ENCODE measurements at places on chromosomes 2 and 18.

- DNase-seq = no peak
Observed at GRCh38 chr18:39846265-39846664, 2108.8 kb upstream of the PIK3C3 start.

DNA sequence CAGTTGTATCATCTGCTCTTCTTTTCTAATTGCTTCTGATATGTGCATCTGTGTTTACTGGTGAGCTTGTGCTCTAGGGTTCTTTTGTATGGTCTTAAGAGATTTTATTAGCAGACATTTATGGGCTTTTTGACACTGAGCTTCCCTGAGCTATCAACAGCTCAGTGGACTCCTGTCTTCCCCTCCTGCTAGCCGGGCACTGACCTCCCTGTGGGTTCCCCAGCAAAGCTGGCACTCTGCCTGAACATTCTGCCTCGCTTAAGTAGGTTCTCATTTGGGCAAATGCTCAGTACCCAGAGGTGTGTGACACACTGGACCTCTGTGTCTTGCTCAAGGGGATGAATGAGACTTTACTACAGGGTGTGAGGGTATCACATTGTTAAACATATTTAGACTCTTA, 15.8 kb downstream of the TRAF3IP1 start:
- no peak for DNase-seq

GRCh38 chr2:232543491-232543890, 4.0 kb downstream of the CHRNG start:
- no peak for DNase-seq

GRCh38 chr2:172350839-172351479, 76.4 kb upstream of the ITGA6 start:
- DNase-seq = no peak

All from AG04449 (cell line).